ENCODE measurements at places on chromosomes 1 and 21. TPM values are rescaled to one million over a fixed set of nuclear protein-coding genes. Genes with fewer than 3 reads are reported as not detected.

DNA sequence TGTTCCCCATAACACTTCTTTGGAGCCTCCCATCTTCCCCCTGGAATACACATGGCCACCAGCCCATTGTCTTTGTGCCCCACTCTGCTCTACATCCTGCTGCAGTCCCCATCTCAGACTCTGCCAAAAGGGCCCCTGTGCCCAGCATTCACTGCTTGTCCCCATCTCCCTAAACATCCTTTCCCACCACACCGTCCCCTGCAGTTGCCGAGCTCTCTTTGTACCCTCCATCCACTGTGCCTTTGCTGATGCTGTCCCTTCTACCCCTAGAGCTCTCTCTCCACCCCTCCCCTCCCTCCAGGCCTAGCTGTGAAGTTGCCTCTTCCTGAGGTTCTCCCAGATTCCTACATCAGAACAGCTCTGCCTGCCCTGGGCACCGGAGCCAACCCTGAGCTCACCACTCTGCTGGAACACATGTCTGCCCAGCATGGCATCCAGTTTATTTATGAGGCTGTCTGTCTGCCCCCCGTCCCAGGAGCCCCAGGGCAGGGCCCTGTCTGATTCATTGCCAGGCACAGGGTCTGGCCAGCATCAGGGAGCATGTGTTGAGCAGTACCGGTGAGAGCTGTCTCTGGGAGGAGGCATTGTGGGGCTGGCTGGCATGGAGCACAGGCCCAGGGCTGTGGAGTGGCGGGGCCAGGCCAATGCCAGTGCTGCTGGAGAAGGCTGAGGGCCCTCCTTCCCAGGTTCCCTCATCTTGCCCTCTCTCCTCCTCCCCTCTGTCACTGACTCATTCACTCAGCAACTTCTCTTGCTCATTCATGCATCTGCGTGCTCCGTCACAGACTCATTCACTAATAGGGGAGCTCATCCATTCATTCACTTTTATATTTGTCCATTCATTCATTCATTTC lies 28.8 kb downstream of the EDN2 start:
- no peak for DNase-seq

The KRTAP6-1 gene
- total RNA-seq = not detected

DNA sequence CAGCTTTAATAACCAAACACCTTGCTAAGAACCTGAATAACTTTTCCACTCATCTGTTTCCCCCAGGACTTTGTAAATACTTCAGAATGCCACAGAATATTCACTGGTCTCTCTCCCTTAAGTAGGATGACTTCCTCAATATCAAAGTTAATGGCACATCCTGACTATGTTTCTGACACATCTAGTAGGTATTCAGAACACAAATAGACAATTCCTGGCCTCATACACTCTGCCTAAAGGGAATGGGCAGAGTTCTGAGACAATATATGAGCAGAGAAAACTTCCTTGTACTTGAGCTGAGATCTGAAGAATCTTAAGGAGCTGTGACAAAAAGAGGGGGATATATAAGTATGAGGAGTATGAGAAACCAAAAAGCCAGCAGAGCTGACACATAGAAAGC lies 34.8 kb downstream of the ANKRD13C start:
- no peak for DNase-seq

The CFAP74 gene
- total RNA-seq = not detected

DNA sequence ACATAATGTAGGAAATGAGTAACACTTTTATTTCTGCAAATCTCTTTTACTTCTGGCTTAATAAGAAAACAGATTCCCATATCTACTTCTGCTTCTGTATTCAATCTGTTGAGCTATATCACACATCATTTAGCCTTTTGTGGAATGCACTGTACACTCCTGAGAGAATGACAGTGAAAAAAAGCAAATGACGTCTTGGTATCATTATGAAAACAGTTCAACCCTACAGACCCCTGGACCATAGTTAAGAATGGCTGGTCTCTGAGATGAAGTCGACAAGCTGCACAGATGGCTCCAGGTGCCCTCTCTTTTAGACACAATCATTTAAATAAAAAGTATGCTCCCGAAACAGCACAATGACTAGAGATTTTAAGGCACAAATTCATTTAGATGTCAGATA lies 247.0 kb downstream of the RERE start:
- no peak for DNase-seq

- peak; percentile 80 for DNase-seq
Measured at GRCh38 chr1:113978863-113979702, at the start of gene OLFML3. TSS of gene OLFML3 (plus strand) at chr1:113979474. CDS start at chr1:113979517, 43 bp downstream.

- DNase-seq = no peak
Measured at GRCh38 chr1:204400882-204401510, 10.6 kb downstream of the PPP1R15B start.

- DNase-seq = no peak
Measured at GRCh38 chr1:82377201-82377884, 576.6 kb downstream of the ADGRL2 start.

- no peak for DNase-seq
Measured at GRCh38 chr1:55230659-55231058, 15.5 kb upstream of the USP24 start.

DNA sequence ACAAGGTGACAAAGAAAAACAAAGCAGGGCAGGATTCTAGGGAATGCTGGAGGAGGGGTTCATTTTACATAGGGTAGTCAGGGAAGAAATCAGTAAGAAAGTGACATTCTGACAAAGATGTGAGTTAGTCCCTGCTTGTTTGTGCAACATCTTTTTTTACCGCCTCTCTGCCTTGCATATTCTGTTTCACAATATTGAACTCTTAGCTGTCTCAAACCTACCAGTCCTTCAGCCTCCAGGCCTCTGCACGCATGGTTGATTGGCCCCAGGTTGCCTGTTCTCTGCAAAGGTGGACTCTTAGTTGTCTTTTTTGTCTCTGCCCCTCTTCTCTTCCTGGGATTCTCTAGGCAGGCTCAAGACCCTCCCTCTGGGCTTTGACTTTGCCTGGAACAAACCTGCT lies 152.2 kb upstream of the RUNX1 start:
- no peak for DNase-seq

The MEX3A gene
- total RNA-seq = 0.22 TPM

DNA sequence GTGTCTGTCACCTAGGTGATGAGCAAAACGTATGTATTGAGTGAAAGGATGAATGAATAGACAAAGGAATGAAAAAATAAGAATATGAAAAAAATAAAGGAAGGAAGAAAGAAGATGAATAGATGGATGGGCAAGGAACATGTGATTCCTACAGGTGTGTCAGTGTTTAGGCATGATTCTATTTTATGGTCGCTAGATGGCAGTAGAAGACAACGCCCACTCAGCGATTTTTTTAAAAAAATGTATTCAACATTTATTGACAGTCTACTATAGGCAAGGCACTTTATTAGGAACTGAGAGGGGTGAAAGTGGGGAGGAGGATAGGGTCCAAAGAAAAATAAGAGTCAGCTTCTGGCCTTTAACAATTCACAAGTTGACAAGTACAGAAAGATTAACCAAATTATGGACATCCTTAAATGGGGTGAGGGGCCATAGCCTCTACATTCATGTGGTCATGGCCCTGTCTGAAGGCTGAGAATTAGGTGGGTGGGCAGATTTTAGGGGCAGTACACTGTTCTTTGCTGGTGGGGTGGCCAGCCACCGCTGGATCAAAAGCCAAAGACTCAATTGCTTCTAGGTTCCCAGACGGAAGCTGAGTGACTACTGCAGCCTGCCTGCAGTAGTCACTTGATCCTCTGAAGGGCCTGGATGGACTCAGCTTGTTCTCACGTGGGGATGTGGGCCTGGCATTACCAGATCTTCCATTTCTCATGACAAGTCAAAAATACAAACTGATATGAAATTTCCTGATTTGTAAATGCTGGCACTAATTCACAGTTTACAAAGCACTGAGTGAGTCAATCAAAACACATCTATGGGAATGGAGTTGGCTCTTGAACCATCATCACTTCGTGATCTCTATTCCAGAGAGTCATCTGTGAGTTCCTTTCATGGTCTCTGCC lies 83.9 kb downstream of the FASLG start:
- DNase-seq = peak; percentile 33

DNA sequence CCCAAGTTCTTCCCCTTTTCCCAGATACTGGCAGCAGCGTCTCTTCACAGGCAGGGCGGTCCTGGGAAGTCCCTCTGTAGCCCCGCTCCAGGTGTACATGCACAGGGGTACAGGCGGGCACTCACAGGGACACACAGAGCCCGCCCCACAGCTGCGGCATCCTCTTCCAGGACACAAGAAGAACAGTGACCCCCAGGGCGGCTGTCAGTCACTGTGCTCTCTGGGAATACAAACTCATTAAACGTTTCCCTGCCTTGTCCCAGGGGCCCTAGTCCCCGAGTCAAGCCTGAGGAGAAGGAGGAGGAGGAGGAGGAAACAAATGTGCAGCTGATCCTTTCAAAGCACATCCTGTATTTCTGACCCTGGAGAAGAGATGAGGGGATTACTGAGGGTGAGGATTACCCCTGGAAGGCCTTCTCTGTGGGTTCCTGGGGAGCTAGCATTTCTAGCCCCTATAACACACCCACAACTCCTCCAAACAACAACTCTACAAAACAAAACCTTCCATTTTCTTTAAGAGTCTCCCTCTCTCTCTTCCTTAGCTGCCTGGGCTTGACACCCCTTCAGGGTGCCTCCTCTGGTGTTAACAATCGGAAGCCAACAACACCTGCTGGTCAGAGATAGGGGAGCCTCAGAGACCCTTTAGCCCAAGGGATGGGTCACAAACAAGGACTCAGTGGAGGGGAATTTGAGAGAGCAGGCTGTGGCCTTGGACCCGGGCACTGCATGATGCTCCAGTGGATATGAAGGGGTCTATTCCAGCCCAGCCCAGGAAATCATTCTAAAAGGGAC lies 28.4 kb upstream of the DMBX1 start:
- no peak for DNase-seq

GRCh38 chr1:21334214-21335087 lies 44.2 kb upstream of the ECE1 start:
- peak; percentile 86 for DNase-seq

The RNU1-4 gene
- 1,341 TPM for total RNA-seq

GRCh38 chr1:38328278-38329035 lies 281.9 kb upstream of the POU3F1 start:
- DNase-seq = no peak
